Activated CD4-positive, alpha-beta T cell treated with anti-CD3 and anti-CD28 coated beads, Interleukin-10, Interleukin-2, amounts not matched to agents 100 ng/mL and 50 ng/mL, durations not matched to agents 16 hours and 8 hours (primary cell): ENCODE measurements at places on chromosomes 2 and 18.
A peak's percentile ranks its signal among the peaks of the same experiment; 100 is the strongest.

GRCh38 chr2:40886100-40886499 is 434.2 kb upstream of the SLC8A1 start:
- no peak for DNase-seq

DNA sequence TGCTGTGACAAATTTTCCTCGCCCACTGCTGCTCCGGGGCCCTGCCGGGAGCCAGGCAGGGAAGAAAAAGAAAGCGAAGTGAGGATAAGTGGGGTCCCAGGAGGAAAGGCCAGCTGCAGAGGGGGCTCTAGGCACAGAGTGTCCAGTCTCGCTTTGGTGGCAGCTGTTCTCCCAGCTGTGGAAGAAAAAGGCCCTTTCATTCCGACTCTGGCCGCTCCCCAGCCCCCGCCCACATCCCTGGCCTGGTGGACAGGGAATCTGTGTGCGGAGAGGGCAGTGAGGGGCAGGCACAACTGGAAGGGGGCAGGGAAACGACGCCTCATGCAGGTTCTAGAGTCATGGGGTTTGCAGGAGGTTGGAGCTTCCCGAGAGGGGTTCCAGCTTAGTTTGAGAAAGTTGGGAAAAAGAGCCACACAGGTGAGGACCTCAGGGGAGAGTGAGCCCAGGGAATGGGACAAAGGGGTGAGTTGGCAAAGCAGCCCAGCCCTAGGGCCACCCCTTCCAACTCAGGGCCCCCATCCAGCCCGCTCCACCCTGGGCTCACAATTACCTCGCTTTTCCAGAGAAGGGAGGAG is 1.8 kb downstream of the RTKN start:
- no peak for DNase-seq

- DNase-seq, result no peak
Observed at GRCh38 chr18:41227993-41228392, 727.0 kb upstream of the PIK3C3 start.

GRCh38 chr2:112006076-112006410 is 49.0 kb upstream of the TMEM87B start:
- no peak for DNase-seq

GRCh38 chr2:230614913-230615332 is 97.7 kb upstream of the CAB39 start:
- DNase-seq, result peak; percentile 26

DNA sequence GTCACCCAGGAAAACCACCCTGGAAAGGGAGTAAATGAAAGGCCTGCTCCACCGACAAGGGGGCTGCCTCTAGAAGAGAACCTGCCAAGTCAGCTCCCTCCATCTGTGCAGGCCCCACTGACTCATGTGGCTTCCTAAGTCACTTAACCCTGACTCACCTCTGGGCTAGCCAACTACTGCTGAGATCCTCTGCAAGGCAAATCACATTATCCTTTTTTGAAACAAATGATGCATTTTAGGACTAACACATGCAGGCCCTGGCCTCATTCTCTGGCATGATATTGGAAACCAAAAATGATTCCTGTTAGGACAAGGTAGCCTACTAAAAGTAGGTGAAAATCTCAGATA is 474.6 kb downstream of the EPHA4 start:
- DNase-seq, result no peak

GRCh38 chr2:83585250-83585649 is 873.8 kb downstream of the SUCLG1 start:
- no peak for DNase-seq

GRCh38 chr2:159497256-159497655 is 119.1 kb downstream of the BAZ2B start:
- DNase-seq, result peak; percentile 31

GRCh38 chr2:145091967-145092366 is 572.0 kb upstream of the ZEB2 start:
- no peak for DNase-seq

- DNase-seq, result no peak
Observed at GRCh38 chr18:63237881-63238692, 81.5 kb downstream of the BCL2 start.

DNA sequence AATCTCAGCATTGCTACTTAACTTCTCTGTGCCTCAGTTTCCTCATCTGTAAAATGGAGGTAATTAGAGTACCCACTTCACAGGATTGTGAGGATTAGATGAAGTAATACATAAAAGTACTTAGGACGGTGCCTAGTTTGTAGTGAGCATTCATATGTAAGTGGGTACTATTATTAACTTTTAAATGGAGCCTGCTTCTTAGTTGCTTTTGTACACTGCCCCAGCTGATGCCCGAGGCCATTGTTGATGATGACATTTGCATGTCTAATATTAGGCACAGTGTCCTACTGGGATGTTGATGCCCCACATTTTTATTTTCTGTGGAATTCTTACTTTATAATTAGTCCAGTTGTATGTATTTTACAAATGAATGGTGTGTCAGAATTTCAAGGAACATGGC is 79.7 kb upstream of the STON1 start:
- no peak for DNase-seq

DNA sequence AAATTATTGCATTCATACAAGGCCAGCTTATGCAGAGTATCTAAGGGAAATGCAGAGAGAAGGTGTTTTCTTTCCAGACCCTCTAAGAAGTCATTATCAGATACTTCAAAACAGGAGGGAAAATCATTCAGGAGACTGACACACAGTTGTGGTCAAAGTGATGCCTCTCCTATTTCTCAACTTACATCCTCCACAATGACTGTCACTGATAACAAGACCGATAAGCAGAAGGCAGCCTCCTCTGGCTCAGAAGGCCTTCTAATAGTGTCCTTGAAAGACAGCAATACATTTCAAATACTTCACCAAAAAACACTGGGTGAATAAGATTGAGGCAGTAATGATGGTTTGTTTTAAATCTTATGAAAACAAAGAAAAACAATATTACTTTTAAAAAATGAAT is 199.7 kb downstream of the PIEZO2 start:
- DNase-seq, result no peak

- no peak for DNase-seq
Observed at GRCh38 chr2:8578335-8579244, 103.3 kb upstream of the ID2 start.

- no peak for DNase-seq
Observed at GRCh38 chr2:223787358-223787757, 50.0 kb downstream of the AP1S3 start.

DNA sequence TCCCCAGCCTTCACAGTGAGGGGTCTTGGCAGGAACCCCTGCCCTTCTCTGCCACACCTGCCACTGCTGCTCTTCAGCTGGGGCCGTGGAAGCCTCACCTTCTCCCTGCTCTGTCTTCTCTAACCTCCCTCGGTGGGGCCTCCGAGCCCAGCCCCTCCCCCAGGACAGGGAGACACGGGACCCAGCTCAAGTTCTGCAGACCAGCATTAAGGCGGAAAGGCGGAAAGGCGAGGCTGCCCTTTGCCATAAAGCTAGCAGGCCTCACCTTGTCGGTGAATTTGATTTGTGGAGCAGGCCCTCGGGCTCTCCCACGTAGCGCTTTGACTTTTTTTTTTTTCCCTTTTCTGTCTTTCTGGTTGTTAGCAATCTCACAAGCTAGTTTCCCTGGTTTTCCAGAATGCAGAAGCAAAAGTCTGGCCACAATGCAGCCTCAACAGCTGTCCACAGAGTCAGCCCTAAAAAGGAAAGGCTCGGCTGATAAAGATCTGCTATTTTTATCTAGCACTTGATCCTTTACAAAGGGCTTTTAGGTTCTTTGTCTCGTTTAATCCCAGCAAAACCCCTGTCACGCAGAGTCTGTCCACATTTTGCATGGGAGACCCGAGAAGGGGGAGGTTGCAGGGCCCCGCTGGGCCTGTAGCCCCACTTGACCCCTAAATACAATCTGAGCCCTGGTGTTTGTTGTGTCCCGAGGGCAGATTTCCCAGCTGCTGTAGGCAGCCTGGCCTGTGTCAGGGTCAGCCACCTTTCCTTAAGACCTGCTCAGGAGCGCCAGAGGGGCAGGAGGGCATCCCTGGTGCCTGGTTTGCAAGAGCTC is 6.0 kb downstream of the ITM2C start:
- DNase-seq, result no peak

DNA sequence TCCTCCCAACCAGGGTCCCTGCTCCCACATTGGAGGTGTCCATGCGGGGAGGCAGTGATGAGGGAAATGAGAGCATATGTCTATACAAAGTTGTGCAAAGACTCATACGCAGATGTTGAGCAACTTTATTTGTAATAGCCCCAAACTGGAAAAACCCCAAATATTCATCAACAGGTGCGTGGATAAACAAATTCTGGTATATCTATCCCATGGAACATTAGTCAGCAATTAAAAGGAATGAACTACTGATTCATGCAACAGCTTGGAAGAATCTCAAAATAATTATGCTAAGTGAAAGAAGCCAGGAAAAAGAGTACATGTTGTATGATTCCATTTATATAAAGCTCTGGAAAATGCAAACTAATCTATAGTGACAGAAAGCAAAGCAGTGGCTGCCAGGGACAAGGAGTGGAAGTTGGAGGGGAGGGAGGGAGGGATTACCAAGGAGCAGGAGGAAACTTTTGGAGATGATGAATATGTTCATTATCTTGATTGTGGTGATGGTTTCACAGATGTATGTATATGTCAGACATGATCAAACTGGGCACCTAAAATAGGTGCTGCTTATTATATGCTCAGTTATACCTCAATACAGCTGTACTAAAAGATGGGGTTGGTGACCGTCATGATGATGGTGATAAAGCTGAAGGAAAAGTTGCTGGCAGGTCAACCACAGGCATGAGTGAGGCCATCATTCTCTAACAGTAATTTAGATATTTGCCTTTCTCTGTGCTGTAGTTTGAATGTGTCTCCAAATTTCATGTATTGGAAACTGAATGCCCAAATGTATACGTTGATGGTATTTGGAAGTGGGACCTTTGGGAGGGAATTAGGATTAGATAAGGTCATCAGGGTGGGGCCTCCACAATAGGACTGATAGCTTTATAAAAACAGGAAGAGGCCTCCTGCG is 270.9 kb downstream of the CYP26B1 start:
- DNase-seq, result no peak

- DNase-seq, result no peak
Observed at GRCh38 chr2:128626760-128627511, 308.3 kb upstream of the HS6ST1 start.

- DNase-seq, result peak; percentile 57
Observed at GRCh38 chr18:49898421-49898820, 85.1 kb upstream of the ACAA2 start.

DNA sequence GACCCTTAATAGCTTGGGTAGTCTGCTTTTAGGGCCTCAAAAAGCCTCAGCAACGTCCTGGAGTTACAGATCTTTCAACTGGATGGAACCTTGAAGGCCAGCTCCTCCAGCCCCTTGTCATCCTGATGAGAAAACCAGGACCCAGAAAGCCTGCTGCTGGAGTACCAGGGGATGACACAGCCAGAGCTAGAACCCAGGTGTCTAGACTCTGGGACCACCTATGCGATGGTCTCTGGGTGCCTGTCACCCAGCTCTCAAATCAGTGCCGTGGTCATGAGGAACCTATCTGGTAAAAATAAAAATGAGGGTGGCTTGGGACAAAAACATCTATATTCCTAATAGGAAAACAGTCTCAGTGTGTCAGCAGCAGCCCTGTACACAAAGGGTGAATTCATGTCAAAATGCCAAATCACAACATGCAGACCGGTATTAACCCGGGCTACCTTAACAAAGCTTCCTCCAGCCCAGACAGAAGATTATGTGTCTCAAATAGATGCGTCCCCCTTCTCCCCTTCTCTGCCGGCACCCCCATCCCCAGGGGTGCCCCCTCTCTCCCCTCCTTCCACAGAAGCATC is 28.5 kb downstream of the SMAD7 start:
- DNase-seq, result no peak

DNA sequence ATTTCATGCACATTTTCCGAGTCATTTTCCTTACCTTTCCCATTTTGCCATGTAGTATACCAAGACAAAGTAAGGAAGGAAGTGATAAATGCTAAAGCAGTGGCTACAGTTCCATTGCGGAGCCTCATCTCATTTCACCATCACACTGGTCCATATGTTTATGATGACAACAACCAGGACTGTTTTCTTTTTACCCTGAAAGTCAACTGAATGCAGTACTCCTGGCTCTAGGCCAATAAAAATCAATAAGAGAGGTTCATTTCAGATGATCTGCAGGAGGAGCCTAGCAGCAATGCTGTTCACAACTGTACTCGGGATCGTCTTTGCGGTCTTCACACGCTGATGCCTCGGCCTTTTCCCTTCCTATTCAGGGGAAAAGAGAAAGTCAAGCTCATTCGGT is 4.7 kb downstream of the MGAT4A start:
- DNase-seq, result no peak

GRCh38 chr2:160375037-160375436 is 118.6 kb downstream of the RBMS1 start:
- no peak for DNase-seq

DNA sequence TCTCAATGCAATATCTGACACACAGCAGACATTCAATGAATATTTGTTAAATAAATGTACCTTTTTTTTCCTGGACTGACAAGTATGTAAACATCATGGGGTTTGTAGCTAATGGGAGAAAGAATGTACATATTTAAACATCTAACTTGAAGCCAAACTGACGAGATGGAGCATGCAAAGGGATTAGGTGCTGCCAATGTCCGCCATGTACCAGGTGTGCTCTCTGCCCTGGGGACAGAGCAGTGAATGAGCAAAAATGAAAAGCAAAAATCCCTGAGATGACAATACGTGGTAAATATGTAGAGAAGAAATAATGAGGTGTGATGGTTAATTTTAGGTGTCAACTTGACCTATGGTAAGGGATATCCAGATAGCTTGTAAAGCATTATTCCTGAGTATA is 247.4 kb upstream of the CELF4 start:
- no peak for DNase-seq

GRCh38 chr2:3108710-3109702 is 268.6 kb downstream of the EIPR1 start:
- DNase-seq, result no peak

DNA sequence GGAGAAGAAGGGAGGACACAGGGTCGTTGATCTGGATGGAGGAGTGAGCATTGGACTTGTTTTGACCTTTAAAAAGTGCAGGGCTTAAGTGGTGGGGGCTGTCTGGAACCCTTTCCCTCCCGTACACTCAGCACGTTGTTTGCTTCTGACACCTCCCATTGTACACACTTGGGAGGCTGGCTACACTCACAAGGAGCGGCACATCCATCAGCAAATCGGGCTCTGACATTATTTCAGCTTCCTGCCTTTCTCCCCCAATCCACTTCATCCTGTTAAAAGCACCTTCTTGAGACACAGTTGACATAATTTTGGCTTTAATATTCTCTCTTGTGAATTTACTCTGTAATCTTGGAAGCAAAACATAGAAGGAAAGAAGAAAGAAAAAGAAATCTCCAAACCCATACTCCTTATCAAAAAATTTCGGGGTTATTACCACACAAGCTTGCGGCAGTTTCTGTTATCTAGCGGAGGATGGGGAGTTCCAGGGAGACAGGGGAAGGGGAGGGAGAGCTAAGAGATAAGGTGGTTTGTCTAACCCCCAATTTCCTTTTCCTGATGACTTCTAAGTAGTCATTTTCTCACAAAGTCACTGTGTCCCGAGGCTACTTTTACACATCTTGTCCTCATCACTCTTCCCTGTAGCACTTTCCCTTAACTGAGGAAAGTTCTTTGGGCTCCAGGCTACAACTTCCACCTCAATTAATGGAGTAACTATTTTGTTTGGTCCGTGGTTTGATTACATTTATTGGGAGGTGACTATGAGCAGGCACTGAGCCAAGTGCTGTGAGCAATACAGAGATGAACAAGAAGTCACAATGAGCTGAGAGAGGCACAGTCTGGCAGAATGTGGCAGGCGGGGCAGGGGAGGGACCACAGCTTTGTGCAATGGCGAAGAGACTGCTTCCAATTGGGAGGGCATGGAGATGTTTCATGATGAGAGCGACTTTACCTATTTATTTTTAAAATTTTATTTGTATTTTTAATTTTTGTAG is 240.1 kb upstream of the MEX3C start:
- DNase-seq, result no peak

- no peak for DNase-seq
Observed at GRCh38 chr18:42480441-42480840, 525.4 kb downstream of the PIK3C3 start.
